ENCODE measurements at places on chromosomes 16 and 17.

- DNase-seq, result no peak
Measured at GRCh38 chr17:67411397-67411796, 34.3 kb downstream of the PITPNC1 start.

- DNase-seq, result no peak
Measured at GRCh38 chr16:80065541-80065940, 465.0 kb upstream of the MAF start.

- peak; percentile 71 for DNase-seq
Measured at GRCh38 chr17:40450175-40450574, 6.9 kb downstream of the IGFBP4 start.

- no peak for DNase-seq
Measured at GRCh38 chr17:77926981-77927380, 31.5 kb upstream of the TNRC6C start.

DNA sequence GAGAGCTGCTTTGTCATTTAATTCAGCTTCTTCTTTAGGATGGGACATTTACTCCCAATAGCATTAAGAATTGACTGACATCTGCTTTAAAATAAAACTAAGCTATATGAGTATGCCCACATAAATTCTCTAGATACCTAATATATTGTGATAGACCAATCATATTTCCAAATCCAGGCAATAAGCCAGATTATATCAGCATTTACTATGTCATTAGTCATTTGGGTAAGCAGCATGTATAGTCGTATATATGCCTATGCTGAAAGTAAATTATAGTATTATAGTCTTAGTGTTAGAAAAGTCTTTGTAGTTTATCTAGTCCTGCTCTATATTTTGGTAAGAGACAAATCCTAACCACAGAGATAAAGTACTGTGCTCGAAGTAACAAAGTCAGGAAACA is 958.1 kb downstream of the KCNJ2 start:
- DNase-seq, result no peak

DNA sequence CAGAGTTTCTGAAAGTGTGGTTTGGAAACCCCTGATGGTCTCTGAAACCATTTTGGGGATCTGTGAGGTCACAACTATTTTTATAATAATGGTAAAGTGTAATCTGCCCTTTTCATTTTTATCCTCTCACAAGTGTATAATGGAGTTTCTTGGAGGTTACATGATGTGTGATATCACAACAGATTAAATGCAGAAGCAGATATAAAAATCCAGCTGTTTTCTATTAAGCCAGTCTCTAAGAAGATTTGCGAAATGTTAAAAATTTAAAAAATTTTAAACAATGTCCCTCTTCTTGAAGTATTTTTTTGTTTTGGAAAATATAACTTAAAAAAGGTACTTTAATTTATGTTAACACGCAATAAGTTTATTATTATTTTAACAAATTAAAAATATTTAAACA is 48.7 kb downstream of the RPGRIP1L start:
- no peak for DNase-seq

- no peak for DNase-seq
Measured at GRCh38 chr16:68399456-68399855, 48.9 kb downstream of the SMPD3 start.
